IMR-90 (cell line): ENCODE measurements at places on chromosomes 2 and 18. TPM values are rescaled to one million over a fixed set of nuclear protein-coding genes. Genes with fewer than 3 reads are reported as not detected.

DNA sequence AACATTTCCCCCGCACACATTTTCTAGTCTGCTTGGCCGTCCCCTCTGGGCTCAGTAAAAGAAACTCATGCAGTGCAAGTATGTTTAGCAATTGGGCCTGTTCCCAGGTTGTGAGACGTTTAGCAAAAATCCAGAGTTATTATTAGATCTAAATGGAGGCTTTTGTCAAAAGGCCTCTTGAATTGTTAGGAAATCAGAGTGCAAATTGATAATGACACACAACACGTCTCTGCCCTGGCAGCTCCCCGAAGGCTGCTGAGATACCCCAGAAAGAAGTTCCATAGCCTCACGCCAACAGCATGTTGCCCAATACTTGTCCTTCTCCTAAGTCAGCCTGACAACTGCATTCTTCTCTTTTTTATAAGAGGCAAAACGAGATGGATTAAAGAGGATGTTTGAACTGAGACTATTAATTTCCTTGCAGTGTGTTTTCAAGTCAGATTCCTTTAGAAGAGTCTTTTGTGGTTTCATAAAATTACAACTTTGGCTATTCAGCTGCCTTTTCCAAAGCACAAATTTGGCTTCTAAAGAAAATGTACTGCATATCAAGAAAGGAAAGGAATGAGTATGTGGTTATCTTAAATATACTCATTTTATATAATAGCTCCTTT, 202.2 kb downstream of the TRIB2 start:
- DNase-seq, result peak; percentile 89

DNA sequence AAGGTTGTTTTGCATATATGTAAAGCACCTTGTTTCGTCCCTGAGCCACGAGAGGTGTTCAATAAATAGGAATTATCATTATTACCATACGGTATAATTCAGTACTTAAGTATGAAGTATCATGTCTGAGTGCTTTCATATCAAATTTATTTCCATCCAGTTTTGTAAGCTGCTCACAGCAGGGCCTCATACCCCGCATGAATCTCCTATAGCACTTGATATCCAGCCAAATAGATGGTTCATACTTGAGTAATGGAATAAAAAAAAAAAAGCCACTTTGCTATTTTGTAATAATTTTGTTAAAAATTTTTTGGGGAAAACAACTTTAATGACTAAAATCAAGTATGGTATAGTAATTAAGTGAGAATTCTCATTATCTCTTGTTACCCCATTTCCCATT, 160.8 kb upstream of the NOSTRIN start:
- peak; percentile 9 for DNase-seq

The SERPINE2 gene
- 21.1 and 24.0 TPM in 2 replicates for total RNA-seq

DNA sequence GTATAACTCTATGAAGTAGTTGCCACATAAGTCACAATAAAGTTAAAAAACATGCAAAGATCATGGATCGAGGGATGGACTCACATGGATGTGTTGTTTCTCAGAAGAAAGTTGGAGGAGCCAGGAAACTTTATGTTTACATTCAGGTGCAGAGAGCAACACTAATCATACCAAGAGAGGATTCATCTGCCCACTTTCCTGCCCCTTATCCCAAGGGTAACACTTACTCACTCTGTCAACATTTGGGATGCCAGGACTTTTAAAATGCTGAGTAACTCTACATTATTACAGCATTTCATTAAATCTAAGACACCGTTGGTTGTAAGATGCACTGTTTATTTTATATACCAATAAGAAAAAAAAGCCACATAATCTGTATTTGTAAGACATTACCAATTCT, 170.4 kb downstream of the KCNE4 start:
- DNase-seq, result no peak

- DNase-seq, result no peak
Observed at GRCh38 chr2:95379371-95379831, 23.1 kb upstream of the FAHD2A start.

DNA sequence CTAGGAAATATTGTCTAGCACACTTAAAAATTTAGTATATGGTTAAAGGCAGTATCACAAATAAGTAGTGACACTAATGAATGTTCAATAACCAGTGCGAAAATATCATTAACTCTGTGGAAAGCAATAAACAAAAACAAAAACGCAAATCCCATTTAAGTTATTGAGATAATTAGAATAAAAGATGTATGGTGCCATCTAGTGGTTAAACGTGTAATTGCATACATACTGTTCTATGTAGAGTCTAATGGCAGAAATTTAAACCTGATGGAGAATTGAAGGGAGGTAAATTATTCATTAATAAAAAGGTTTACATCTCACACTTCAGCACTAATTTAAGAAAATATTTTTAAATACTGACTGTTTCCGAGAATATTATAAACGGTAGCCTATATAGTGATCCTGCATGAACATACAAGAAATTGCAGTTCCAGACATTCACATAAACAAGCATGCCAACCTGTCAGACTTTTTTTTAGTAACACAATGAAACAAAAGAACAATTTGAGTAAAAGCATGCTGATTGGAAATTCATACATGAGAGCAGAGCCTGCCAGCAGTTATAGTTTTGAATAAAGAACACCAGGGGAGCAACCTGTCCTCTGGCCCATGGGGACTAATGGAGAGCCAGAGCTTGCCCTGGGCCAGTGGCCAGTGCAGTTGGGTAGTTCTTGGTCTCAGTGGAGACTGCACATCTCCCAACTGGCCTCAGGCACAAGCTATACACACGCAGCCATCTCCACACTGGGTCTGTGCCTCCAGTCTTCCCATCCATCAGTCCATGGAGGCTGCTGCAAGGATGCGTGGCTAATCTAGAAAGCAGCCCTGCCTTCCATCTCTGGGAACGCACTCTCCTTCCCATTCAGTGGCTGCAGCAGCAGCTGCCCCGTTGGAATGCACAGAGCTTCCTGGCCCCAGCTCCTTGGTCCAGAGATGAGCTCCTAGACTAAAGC, 28.0 kb downstream of the GCG start:
- DNase-seq, result peak; percentile 63

DNA sequence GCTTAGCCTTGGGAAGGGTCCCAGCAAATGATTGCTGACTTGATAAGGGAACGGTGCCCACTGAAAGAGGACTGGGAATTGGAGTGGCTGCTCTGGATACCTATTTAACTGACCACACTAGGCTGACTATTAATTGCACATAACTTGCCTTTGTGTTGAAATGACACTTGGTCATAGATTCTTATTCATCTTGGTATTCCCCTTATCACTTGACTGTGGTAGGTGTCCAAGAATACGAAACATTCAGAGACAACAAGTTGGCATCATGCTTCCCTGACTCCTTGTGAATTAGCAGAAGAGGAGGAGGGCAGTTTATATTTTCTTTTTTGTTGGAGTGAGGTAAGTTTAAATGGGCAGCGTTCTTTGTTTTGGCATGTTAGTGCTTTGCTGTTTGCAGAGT, 13.4 kb downstream of the FMNL2 start:
- DNase-seq, result peak; percentile 10

GRCh38 chr2:68388358-68388757, 23.3 kb downstream of the PLEK start:
- no peak for DNase-seq

The FHOD3 gene
- total RNA-seq, result 16.0 and 16.7 TPM in 2 replicates

DNA sequence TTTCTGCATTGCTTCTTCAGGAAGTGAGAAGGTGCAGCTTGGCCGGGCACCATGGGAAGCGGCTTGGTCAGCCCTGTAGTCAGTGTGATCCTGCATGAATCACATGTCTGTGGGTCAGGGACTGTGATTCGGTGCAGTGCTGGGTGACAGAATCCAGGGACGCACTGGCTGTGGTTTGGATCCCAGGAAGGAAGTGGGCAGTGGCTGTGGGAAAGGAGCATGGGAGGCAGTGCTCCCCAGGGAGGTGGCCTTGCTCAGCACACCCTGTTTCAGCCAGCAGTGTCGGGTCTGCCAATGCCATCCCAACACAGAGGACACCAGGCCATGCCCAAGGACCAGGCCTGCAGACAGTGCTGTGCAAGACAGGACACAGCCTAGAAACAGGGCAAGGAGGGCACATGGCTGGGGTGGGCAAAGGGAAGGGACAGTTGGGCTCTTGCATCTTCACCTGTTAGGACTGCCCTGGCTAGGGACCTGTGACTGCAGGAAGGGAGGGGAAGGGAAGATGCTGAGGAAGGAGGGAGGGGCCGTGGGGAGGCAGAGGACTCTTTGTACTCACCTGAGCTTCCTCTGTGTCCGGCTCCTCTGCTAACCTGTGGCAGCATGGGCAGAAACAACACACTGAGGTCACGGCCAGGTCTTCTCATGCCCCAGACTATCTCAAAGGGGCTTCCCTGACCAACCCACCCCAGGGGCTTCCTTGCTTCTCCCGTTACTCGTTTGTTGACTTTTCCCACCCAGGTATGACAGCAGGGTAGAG, 37.2 kb upstream of the DNMT3A start:
- DNase-seq, result no peak

DNA sequence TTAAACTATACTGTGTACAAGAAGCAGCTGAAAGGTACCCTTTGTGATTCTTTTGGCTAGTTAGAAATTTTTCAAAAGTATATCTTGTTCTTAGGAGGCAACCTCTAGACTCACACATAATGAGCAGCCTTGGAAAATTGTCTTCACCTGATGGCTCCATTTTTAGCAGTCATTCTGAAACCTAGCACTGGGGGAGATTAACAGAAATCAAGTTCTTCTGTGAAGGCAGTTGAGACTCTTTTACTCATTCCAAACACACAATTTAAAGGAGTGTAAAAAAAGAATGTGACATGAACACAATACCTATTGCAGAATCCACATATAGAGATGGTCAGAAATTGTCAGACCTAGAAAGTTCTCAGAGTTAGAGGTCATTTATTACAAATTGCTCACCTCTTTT, 197.7 kb downstream of the UBE2E3 start:
- DNase-seq, result no peak

- no peak for DNase-seq
Observed at GRCh38 chr18:48306838-48307237, 102.3 kb downstream of the ZBTB7C start.

- DNase-seq, result no peak
Observed at GRCh38 chr2:67318031-67318430, 79.1 kb upstream of the ETAA1 start.

GRCh38 chr18:36352384-36352783, 54.9 kb downstream of the FHOD3 start:
- peak; percentile 95 for DNase-seq

GRCh38 chr2:55718165-55719008, 24.7 kb upstream of the PNPT1 start:
- peak; percentile 71 for DNase-seq

DNA sequence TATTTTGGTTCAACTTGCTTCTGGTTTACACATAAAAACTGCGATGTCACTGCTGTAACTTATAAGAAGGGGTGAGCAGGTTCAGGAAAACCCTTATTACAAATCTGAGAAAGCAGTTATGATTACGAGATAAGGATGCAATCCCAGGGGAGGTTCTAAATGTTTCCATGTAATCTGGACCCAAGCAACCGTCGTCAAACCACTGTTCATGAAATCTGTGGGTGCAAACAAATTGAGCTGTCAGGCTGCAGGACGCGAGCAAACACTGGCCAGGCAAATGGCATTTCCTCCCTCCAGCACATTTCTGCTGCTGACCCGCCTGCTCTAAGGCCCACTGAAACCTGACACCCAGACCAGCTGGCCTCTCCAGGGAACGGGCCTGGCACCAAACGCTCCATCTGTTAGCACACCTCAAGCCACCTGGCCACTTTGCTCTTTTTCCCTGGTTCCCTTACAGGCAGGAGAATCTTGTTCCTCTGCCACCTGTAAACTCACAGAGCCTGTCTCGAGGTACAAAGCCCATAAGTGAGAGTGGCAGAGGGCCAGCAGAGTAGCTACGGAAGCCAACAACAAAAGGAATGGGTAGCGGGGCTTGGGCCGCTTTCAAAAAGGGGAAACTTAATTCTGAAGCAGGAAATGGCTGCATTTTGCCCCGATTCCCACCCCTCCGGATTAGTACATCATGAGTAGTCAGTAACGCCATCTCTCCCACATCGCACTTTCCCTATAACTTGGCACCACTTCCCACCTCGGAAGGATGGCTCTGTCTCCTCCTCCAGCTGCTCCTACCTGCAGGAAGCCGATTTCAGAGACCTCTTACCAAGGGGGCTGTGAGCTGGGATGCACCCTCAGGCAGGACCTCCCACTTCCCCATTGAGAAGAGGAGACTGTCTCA, 26.5 kb downstream of the CRACDL start:
- DNase-seq, result peak; percentile 85

DNA sequence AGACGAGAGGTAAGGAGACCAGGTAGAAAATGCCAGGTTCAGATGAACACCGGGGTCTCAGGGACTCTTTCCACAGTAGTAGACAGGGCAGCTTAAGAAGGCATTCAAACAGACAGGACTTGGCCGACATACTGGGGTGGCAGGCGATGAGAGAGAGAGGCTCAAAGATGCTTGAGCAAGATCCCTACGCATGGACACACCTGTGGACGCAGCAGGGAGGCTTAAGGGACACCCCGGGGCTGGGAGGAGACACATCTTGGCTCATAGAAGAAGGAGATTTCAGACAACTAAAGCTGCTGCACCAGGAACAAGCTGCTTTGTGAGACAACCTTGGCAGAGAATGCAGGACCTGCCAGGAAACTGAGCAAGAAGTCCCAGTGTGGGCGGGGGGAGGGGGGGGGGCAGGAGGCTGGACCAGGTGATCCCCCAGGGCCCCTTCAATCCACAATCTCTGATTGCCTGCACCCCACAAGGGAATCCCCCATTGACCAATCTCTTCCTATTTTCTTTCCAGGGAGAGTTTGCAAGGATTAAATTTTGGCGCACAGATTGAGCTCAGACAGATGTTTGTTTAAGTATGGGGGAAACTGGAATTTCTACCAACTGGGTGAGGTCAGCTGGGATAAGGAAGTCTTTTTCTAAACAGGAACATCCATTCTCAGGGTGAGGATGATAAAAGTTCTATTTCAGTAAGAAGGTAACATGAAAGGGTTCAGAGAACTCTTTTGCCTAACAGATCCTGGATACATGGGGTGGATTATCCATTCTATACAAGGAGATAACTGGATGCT, 400.7 kb downstream of the NBAS start:
- DNase-seq, result peak; percentile 62

- DNase-seq, result no peak
Observed at GRCh38 chr2:99977966-99978365, 164.4 kb downstream of the AFF3 start.

- no peak for DNase-seq
Observed at GRCh38 chr2:80896576-80896975, 592.0 kb upstream of the LRRTM1 start.

The ERBB4 gene
- not detected in 2 replicates for total RNA-seq

DNA sequence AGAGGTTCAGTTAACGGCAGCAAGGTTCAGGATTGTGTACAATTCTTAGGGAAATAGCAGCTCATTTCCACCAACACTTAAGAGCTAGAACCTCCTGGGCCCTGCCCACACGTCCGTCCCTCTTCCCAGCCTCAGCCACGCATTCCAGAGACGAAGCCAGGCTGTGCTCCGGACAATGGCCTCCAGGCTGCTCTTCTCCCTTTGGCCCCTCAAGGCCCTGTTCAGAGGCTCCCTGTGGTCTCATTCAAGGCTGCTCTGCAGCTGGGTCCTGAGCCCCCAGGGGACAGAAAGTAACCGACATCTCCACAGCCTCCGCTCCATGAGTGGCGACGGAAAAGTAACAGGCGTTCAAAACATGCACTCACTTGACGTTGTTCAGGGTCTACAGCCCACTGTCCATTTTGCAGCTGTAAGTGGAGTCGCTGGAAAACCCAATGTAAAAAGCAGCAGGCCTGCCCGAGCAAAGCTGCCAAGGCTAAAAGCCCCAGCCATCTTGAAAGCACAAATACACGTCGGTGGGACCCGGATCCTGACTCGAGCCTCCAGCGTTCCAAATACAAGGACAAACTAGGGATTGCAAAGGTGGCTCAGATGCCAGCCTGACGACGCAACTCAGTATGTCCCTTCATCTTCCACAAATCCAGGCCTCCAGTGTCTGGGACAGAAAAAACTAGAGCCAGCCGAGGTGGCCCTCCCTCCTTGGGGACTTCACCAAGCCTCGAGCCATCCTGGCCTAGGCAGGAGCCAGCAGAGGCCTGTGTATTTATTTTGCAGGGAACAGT, 76.9 kb downstream of the NDUFA10 start:
- no peak for DNase-seq
